ENCODE measurements at places on chromosomes 13 and 19. TPM values are rescaled to one million over a fixed set of nuclear protein-coding genes. Genes with fewer than 3 reads are reported as not detected.

Gene ADAMTS10
- 2.3 TPM for total RNA-seq

Gene OR7C1
- not detected for total RNA-seq

DNA sequence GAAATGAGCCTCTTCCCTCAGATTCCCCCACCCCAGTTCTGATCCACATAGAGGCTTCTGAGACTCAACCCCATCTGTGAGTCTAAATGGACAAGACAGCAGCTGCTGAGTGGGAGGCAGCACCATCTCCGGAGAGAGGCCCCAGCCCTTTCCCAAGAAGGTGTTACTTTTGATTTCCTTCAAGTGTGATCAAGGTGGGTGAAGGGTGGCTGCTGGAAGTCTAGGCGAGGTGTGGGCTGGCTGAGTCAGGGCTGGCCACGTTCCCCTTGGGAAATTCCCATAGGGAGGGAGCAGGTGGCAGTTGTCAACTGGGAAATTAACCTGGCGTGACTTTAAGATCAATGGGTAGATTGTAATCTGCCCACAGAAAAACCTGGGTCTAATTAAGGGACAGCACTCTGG is 148.0 kb downstream of the FOXO1 start:
- no peak overlapping the region for H3K4me3 ChIP-seq
- peaks cover 14% of the 10 kb centered on the region for H3K4me1 ChIP-seq
- no peaks in the 10 kb centered on the region for H3K27me3 ChIP-seq

Gene AMH
- total RNA-seq = 0.45 TPM

- DNase-seq = no peak
- no peaks in the 10 kb centered on the region for H3K4me1 ChIP-seq
- H3K27ac ChIP-seq = no peak overlapping the region
- H3K36me3 ChIP-seq = no peaks in the 10 kb centered on the region
- no peaks in the 10 kb centered on the region for H3K27me3 ChIP-seq
Observed at GRCh38 chr13:108345016-108345415, 75.5 kb downstream of the TNFSF13B start.

GRCh38 chr19:7478173-7478842 is 10.5 kb downstream of the PEX11G start:
- no peak overlapping the region for H3K27ac ChIP-seq
- DNase-seq = no peak
- H3K27me3 ChIP-seq = no peaks in the 10 kb centered on the region
- no peaks in the 10 kb centered on the region for H3K36me3 ChIP-seq
- H3K4me1 ChIP-seq = peaks cover 9% of the 10 kb centered on the region

- no peaks in the 10 kb centered on the region for H3K36me3 ChIP-seq
- no peak for DNase-seq
- H3K4me3 ChIP-seq = no peak overlapping the region
- H3K27me3 ChIP-seq = no peaks in the 10 kb centered on the region
- H3K4me1 ChIP-seq = peaks cover 9% of the 10 kb centered on the region
- no peak overlapping the region for H3K27ac ChIP-seq
Observed at GRCh38 chr13:59120297-59120843, 1043.4 kb downstream of the DIAPH3 start.

Gene POU2F2
- 0.89 TPM for total RNA-seq

- H3K27ac ChIP-seq = no peak overlapping the region
- H3K27me3 ChIP-seq = no peaks in the 10 kb centered on the region
- no peaks in the 10 kb centered on the region for H3K36me3 ChIP-seq
- H3K4me1 ChIP-seq = no peaks in the 10 kb centered on the region
- no peak for DNase-seq
Observed at GRCh38 chr19:30812099-30812678, 440.0 kb downstream of the ZNF536 start.

GRCh38 chr19:3115411-3115810 is 20.4 kb upstream of the GNA15 start:
- no peak for DNase-seq
- no peaks in the 10 kb centered on the region for H3K4me1 ChIP-seq

- H3K36me3 ChIP-seq = no peaks in the 10 kb centered on the region
- H3K27ac ChIP-seq = no peak overlapping the region
- no peak overlapping the region for H3K4me3 ChIP-seq
Observed at GRCh38 chr13:107295416-107296140, 727.6 kb upstream of the ARGLU1 start.

- peak within 1 kb of the TSS; percentile 74 for H3K4me3 ChIP-seq
- peak within 1 kb of the TSS; percentile 96 for H3K27ac ChIP-seq
- H3K36me3 ChIP-seq = peaks cover 12% of the 10 kb centered on the region
- H3K4me1 ChIP-seq = peaks cover 54% of the 10 kb centered on the region
- no peaks in the 10 kb centered on the region for H3K27me3 ChIP-seq
- peak; percentile 45 for DNase-seq
Observed at GRCh38 chr19:48636859-48637448, at the start of gene DBP. Gene DBP (minus strand): TSS chr19:48637379. CDS start chr19:48636994, 385 bp downstream.

DNA sequence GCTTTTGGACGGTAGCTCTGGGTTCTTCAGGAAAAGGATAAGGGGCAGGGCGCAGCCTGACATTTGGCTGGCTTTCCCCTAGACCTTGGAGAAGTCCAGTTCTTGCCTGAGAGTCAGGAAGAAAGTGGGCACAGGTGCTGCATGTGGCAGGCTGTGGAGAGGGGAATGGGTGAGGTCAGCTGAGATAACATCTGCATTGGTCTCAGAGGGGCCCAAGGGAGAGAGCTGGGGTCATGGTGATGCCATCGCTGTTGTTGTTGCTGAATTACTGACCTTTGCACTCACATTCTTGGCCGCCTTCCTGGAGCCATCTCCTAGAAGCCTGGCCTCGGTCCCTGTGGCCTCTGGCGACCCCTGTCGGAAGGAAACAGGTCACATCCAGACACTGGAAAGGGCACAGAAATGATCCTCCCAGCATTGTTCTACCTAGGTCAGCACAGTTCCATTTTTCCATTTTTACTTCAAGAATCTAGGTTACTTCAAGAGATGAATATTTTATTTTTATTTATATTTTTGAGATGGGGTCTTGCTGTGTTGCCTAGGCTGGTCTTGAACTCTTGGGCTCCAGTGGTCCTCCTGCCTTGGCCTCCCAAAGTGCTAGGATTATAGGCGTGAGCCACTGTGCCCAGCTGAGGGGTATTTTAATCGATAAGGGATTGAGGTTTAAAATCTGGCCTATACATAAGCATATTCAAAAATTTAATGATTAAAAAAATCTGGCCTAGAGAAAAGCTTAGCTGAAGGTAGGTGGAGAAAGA is 6.5 kb upstream of the LIPE start:
- H3K27ac ChIP-seq = peak overlapping the region; percentile 6
- peaks cover 46% of the 10 kb centered on the region for H3K36me3 ChIP-seq
- H3K4me1 ChIP-seq = peaks cover 44% of the 10 kb centered on the region
- no peak overlapping the region for H3K4me3 ChIP-seq
- no peaks in the 10 kb centered on the region for H3K27me3 ChIP-seq

Gene IGFL2
- total RNA-seq = not detected

GRCh38 chr13:113901642-113902041 is 37.8 kb upstream of the GAS6 start:
- no peak overlapping the region for H3K27ac ChIP-seq
- H3K27me3 ChIP-seq = no peaks in the 10 kb centered on the region
- peak; percentile 3 for DNase-seq
- no peak overlapping the region for H3K4me3 ChIP-seq

Gene PSG7
- not detected for total RNA-seq

DNA sequence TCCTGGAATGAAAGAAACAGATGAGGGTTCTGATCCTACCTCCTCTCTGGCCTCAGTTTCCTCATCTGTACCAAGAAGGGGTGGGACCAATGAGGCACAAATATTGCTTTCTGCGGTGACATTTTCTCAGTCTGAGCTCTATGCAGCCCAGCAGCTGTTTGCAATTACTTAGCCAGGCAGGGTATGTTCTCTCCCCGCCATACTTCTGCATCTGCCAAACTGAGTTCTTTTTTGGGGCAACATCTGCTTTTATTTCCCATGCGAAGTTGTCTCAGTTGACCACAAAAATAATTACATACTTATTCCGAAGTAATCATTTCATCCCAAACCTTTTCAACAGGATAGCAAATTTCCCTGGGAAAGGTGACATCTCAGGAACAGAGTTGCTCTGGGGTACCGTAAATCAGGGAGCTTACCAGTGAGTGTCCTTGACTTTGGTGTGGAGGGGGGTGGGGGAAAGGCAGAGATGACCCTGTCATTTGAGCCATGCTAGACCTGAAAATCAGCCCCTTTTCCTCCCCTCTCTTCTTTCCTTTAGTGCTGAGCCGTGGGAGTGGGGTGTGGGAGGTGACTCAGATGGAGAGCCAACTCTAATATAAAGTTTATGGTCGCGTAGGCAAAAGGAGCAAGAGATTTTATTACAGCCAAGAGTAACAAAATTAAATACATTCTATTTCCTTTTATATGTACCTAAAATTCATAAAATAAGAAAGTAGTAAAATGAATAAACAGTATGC is 165.7 kb upstream of the KL start:
- DNase-seq = no peak
- no peaks in the 10 kb centered on the region for H3K27me3 ChIP-seq
- no peak overlapping the region for H3K27ac ChIP-seq

DNA sequence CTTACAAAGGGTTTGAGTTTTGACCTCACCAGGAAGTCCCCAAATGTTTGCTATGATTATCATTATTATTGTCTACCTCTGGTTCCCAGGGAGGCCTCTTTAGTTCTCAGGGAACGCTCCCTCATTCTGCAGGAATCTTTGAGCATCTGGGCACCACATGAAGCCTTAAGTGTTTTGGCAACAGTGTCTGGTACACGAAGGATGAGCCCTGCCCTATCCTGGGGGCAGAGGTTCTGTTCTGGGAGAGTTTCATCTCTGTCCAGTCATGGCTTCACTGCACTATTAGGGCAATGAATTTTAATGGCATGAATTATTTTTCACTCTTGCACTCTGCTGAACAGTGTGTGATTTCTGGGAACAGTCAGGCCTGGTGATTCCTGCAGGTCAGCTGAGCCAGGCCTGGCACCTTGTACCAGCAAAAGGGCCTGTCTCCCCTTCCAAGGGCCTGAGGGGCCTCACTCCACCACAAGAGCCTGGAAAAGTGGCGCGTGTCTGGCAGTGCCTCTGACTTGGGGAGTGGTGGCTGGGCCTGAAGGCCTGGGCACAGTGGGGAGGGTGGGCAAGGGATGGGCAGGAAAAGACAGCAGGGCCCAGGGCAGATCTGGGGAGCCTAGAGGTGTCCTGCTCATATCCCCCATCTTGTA is 4.6 kb downstream of the FAM187B start:
- no peaks in the 10 kb centered on the region for H3K36me3 ChIP-seq
- peaks cover 30% of the 10 kb centered on the region for H3K4me1 ChIP-seq
- H3K4me3 ChIP-seq = no peak overlapping the region
- no peak for DNase-seq
- peaks cover 10% of the 10 kb centered on the region for H3K27me3 ChIP-seq

GRCh38 chr19:44648631-44649251 is 5.0 kb downstream of the PVR start:
- H3K4me1 ChIP-seq = peaks cover 43% of the 10 kb centered on the region
- H3K27me3 ChIP-seq = no peaks in the 10 kb centered on the region
- peak overlapping the region; percentile 7 for H3K27ac ChIP-seq
- no peak overlapping the region for H3K4me3 ChIP-seq

- H3K27me3 ChIP-seq = no peaks in the 10 kb centered on the region
- peaks cover 39% of the 10 kb centered on the region for H3K4me1 ChIP-seq
- H3K36me3 ChIP-seq = peaks cover 40% of the 10 kb centered on the region
- no peak overlapping the region for H3K4me3 ChIP-seq
Observed at GRCh38 chr19:5126498-5127223, 157.7 kb downstream of the KDM4B start.

GRCh38 chr13:81393721-81394120 is 1052.8 kb upstream of the SPRY2 start:
- no peaks in the 10 kb centered on the region for H3K36me3 ChIP-seq
- H3K27me3 ChIP-seq = no peaks in the 10 kb centered on the region
- peak; percentile 7 for DNase-seq
- no peak overlapping the region for H3K27ac ChIP-seq
- H3K4me1 ChIP-seq = no peaks in the 10 kb centered on the region

DNA sequence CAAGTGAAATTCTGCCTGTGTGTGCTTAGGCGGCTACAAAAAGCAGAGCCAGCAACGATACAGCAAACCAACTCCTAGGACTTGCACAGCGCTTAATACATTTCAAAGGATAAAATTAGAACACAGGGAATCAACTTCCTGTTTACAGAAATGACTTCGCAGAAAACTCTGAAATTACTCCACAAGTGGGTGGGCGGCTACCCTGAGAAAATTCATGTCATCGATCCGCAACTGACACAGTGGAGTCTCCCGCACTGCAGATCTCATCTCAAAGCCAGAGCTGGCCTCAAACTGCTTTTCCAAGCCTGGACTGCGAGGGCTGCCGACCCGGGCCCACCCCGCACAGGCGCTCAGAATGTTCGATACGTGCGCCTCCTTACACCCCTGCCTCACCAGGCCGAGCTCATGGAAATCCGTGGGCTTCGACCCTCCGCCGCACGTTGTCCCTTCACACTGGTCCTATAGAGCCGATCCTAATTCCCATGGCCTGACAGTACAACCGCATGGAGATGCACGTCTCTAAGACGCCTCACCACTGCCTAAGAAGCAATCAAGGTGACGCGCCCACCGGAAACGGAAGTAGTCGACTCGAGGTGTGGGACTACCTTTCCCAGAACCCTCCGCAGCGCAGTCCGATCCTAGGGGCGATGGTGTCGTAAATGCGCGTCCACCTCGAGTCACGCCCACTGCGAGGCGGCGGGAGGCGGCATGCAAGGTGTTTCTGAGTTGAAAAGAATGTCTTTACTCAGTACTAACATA is at the start of gene ZNF229:
ZNF229 (minus strand) TSS at position 557 of the 759 bp plus-strand sequence. CDS start 5,625 bp downstream, outside the sequence.
- H3K4me1 ChIP-seq = peaks cover 9% of the 10 kb centered on the region
- peak within 1 kb of the TSS; percentile 45 for H3K27ac ChIP-seq
- peak; percentile 86 for DNase-seq
- H3K27me3 ChIP-seq = no peaks in the 10 kb centered on the region
- H3K36me3 ChIP-seq = peaks cover 39% of the 10 kb centered on the region

GRCh38 chr13:51895906-51896888 is 34.4 kb downstream of the CCDC70 start:
- H3K27ac ChIP-seq = no peak overlapping the region
- DNase-seq = peak; percentile 67
- no peaks in the 10 kb centered on the region for H3K4me1 ChIP-seq
- H3K27me3 ChIP-seq = no peaks in the 10 kb centered on the region
- no peaks in the 10 kb centered on the region for H3K36me3 ChIP-seq
- H3K4me3 ChIP-seq = no peak overlapping the region

DNA sequence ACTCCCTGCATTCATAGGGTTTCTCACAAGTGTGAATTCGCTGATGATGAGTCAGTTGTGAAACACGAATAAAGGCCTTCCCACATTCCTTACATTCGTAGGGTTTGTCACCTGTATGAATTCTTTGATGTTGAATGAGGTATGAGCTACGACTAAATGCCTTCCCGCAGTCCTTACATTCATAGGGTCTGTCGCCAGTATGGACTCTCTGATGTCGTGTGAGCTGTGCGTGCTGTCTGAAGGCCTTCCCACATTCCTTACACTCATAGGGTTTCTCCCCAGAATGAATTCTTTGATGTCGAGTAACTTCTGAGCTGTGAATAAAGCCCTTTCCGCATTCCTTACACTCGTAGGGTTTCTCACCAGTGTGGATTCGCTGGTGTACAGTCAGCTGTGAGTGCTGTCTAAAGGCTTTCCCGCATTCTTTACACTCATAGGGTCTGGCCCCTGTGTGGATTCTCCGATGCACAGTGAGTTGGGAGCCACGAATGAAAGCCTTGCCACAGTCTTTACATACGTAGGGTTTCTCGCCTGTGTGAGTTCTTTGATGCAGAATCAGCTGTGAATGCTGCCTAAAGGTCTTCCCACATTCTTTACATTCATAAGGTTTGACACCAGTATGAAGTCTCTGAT is 30.5 kb upstream of the COX7A1 start:
- peaks cover 16% of the 10 kb centered on the region for H3K36me3 ChIP-seq
- no peak overlapping the region for H3K27ac ChIP-seq
- no peak overlapping the region for H3K4me3 ChIP-seq
- H3K27me3 ChIP-seq = no peaks in the 10 kb centered on the region
- no peaks in the 10 kb centered on the region for H3K4me1 ChIP-seq

Gene ZNF708
- 0.87 TPM for total RNA-seq

Measured in stomach (tissue), 19 donors.